Stimulated activated CD8-positive, alpha-beta memory T cell treated with anti-CD3 and anti-CD28 coated beads, Interleukin-15, amount 100 ng/mL, for 1 hour (primary cell): ENCODE measurements at places on chromosomes 11 and 22.

DNA sequence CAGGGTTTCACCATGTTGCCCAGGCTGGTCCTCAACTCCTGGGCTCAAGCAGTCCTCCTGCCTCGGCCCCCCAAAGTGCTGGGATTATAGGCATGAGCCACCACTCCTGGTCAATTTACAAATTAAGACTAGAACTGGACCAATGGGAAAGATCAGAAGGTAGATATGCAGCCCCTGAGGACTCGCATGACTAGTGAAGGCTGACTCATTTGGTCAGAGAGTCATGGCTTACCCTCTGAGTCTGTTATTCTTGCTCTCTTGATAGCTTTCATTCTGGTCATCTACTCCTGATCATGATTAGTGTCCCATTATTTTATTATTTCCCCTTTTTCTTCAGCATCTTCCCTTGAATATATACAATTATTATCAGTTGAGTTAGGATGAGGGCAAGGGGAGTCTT is 2.7 kb upstream of the LDHAL6A start:
- DNase-seq, result no peak

DNA sequence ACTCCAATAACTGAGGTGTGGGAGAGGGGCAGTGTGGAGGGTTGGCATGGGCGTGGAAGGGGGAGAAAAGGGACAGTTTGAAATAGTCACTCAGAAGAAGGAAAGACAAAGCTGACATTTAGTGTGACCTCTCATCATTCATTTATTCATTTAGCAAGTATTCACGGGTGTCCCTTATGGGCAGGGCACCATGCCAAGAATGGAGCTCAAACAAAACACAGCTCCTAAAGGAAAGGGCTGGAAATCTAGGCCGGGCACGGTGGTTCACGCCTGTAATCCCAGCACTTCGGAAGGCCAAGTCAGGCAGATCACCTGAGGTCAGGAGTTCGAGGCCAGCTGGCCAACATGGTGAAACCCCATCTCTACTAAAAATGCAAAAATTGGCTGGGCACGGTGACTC is 19.4 kb upstream of the DGKZ start:
- DNase-seq, result no peak

- no peak for DNase-seq
Measured at GRCh38 chr11:102843489-102843888, at the start of gene MMP3. MMP3 (minus strand) TSS chr11:102843609; CDS start chr11:102843546, 63 bp downstream.

GRCh38 chr11:8227156-8228152 is 36.2 kb downstream of the LMO1 start:
- DNase-seq, result no peak

GRCh38 chr11:119187123-119187892 is 2.0 kb downstream of the NHERF4 start:
- no peak for DNase-seq

DNA sequence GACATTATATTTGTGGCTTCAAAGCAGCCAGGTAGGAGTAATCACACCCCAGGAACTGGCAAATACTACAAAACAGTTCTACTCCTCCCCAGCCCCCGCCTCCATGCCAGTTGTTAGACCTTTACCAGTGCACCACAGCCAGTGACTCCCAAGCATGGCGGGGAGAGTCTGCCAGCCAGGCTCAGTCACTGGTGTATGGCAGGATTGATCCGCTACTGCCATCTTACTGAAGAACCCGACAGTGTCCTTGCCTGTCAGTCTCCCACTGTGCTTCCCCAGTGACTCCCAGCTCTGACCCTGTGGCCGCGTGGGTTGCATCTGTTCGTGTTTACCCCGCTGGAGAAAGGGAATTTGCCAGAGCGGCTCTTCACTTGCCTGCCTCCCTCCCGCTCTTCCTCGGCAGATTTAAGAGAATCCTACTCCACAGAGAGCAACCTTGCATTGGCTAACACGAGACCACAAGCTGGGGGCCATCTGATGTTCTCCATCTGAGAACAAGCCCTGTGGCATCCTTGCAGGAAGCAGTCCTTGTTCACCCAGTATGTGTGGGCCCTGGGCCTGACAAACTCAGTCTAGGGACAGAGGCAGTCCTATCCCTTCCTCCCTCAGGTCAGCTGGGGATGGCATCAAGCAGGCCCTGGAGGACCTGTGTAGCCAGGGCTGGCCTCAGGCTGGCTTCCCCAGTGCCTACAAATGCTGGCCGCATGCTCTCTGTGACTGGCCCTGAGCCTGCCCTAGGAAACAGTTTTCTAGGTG is 33.1 kb downstream of the GNAZ start:
- DNase-seq, result no peak

DNA sequence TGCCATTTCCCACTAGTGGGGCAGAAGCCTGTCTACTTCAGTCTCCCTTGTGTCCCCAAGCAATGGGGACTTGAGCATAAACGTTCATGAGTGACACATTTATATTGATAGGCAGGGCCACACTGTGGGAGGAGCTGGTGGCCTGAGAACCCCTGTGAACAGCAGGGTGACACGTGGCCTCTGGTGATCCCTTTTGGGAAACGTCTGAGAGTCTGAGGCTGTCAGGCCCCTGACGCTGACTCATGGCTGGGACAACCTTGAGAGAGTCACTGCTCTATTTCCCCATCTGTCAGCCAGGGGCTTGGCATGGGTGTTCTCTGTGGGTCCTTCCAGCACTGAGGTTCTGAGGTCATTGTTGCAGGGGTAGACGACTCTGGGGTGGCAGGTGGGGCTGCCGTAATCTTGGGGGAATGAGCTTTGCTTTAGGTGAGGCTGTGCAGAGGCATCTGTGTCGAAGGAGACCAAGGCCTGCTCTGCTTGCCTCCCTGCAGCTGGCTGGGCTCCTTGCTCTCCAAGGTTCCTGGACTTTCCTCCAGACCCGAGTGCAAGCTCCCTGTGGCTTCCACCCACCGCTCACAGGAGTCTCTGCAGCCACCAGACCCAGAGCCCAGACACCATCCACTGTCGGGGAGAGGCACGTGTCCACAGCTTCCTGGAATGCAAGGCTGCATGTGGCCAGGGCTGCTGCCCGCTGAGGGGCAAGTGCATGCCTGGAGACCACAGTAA is 54.7 kb downstream of the SMIM38 start:
- DNase-seq, result no peak

DNA sequence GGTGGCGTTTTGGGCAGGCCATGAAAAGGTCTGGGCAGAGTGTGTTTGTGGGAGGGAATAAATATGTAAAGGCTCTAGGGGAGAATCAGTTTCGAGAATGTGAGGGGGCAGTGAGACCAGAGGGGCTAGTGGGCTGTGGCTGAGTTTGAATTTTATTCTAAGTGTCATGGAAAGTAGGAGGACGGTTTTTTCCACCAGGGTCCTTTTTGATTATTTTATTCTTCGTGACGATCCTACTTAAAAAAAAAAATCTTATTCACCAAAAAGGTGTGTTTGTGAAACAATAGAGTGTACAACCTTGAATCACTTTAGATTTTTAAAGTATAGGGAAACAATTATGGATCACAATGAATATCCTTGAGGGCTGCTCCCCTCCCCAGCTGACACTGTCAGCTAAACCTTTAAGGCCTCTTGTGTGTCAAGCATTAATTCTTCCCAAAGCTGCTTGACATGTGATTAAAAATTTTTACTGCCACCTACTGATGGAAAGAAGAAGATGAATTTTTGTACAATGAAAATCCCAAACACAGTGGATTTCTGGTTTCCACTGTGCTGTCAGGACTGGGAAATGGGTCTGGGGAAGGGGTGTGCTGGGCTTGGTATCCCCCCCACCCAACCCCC is 107.5 kb upstream of the OR4B1 start:
- DNase-seq, result no peak

DNA sequence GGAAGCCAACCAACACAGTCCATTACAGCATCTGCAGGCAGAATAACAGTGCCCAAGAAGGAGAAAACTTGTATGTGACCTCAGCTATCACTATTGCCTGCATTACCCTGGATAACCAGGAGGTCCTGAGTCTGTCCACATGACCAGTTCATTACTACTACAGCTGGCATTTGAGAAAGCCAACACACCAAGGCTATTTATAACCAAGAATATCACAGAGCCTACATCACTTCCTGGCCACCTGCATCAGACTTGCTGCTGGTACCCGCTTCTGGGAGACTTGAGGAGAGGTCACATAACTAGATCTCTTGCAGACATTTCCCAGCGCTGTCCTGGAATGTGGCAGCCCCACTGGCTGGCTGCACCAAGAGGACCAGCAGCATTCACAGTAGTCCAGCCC is 11.1 kb upstream of the OR56B4 start:
- DNase-seq, result no peak

- no peak for DNase-seq
Measured at GRCh38 chr11:2700415-2701211, 819 bp upstream of the KCNQ1OT1 start.

- no peak for DNase-seq
Measured at GRCh38 chr11:68372625-68373024, 60.2 kb downstream of the LRP5 start.

GRCh38 chr11:9808943-9809342 is 145.1 kb downstream of the SWAP70 start:
- DNase-seq, result no peak

DNA sequence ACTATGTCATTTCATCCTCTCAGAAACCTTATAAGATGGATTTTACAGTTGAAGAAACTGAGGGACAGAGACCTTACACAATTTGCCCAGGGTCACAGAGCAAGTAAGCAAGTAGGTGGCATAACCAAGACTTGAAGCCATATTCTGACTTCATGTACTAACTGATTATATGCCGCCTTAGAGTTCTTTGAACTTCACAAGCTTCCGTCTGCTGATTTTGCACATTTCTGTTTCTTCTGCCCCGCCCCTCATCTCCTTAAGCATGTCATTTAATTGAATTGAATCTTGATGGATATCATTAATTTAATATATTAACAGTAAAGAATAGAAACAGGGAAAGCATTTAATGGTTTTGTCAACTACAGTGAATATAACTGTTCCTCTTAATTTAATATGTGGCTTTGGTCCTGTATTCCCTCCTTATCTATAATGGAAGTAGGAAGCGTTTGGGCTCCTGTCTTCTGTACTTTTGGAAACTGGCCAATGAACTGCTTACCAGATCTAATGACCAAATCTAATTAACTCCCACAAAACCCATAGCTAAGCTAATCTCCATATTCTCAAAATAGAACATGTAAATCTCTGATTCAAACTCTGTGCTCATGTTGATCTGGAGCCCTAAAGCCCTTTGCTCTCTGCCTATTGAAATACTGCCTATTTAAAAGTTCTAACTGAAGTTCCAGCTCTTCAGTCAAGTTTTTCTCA is 30.4 kb downstream of the SIK2 start:
- no peak for DNase-seq

GRCh38 chr11:131693756-131694155 is 323.3 kb downstream of the NTM start:
- no peak for DNase-seq

DNA sequence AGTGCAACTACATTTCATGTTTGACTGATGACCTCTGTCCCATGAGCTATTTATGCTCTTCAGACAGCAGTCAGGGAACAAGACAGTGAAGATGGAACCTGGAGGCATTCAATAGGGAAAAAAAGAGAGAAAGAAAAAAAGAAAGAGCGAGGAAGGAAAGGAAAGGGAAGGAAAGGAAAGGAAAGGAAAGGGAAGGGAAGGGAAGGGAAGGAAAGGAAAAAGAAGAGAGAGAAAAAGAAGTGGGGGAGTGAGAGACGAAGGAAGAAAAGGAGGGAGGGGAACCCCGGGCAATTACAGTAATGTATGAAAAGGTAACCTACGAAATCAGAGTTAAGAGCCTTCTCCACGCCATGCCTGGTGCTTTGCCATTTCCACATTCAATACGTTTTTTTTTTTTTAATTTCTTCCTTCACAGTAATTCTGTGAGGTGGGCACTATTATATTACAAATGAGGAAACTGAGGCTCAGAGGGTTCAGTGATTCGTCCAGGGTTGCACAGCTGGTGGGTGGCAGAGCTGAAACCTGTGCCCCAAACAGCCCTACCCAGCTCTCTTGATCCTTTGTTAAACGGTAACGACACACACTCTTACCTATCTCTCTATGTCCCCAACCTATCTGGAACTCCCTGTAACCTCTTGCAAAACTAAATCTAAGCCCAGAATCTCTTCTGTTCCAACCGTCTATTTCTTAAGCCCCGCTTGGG is 39.3 kb downstream of the ETS1 start:
- no peak for DNase-seq

DNA sequence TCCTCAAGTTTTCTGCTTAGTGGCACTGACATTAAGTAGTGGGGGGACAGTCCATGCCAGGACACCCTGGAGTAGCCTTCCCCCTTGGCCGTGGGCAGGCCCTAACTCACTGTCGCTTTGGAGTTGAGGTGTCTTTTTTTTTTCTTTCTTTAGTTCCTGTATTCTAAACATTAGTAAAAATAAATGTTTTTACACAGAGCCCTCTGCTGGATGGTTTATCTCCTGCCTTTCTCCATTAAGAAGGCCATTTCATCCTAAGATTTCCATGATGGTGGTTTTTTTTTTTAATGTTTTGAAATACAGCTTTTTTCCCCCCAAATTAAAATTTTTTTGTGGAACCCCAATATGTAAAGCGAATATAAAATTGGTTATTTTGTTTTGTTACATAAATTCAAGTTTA is 1.8 kb upstream of the TIGD3 start:
- DNase-seq, result no peak

DNA sequence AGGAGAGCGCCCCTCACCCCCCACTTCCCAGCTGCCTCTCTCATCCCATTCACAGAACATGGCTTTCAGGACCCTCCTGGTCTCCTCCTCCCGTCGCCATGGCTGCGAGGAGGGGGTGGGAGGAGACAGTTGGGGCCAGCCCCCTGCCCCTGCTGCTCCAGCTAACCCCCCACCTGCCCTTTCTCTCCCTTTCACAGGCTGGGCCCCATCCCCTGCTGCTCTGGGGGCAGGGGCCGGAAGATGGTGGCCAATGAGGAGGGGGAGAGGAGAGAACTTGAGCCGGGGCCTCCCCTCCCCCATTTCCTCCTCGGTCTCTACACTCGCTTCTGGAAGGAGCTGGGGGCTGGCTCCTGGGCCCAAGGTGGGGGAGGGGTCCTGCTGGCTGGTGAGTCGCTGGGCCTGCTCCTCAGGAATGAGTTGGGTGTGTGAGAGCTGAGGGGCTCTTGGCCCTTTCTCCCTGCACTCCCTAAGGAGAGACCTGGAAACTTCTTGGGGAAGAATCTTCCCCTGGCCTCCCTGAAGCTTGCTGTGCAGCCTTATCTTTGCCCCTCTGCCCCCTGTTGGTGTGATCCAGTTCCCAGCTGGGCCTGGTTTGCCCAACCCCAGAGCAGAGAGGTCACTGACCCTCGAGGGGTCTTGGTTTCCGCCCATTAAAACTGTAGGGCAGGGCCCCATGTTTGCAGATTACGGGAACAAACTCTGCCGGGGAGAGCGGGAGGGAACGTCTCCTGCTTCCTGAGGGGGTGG is 10.2 kb downstream of the YPEL4 start:
- no peak for DNase-seq
